ENCODE measurements at places on chromosomes 2 and 18.

DNA sequence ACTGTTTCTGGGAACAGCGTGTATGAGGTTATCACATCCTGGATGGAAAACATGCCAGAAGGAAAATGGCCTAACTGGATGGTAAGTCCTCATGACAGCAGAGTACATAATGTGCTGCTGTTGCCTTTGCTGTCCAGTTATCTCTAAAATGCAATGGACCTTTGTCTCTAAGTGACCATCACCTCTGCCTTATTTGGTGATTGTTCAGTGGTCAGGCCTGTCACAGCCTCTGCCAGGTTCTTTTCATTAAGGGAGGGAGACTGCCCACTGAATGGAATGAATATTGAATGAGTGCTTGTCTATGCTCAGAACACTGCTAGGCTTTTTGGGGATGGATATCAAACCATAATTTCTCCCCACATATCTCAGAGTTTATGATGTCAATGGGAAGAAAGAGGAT, 29.0 kb downstream of the SLC3A1 start:
- no peaks in the 10 kb centered on the region for H3K27me3 ChIP-seq
- no peaks in the 10 kb centered on the region for H3K4me1 ChIP-seq
- H3K4me3 ChIP-seq: no peak overlapping the region
- H3K27ac ChIP-seq: no peak overlapping the region
- DNase-seq: no peak
- H3K36me3 ChIP-seq: no peaks in the 10 kb centered on the region

- H3K27me3 ChIP-seq: no peaks in the 10 kb centered on the region
- H3K27ac ChIP-seq: no peak overlapping the region
- H3K4me3 ChIP-seq: no peak overlapping the region
- no peaks in the 10 kb centered on the region for H3K4me1 ChIP-seq
Observed at GRCh38 chr2:8324901-8325300, 357.0 kb upstream of the ID2 start.

GRCh38 chr2:167592441-167592840, 655.0 kb downstream of the STK39 start:
- no peaks in the 10 kb centered on the region for H3K27me3 ChIP-seq
- no peaks in the 10 kb centered on the region for H3K36me3 ChIP-seq
- DNase-seq: no peak
- H3K27ac ChIP-seq: no peak overlapping the region

GRCh38 chr2:88698498-88699233, 7.2 kb downstream of the RPIA start:
- no peaks in the 10 kb centered on the region for H3K36me3 ChIP-seq
- no peak overlapping the region for H3K4me3 ChIP-seq
- H3K27ac ChIP-seq: no peak overlapping the region
- H3K27me3 ChIP-seq: no peaks in the 10 kb centered on the region
- H3K4me1 ChIP-seq: no peaks in the 10 kb centered on the region
- no peak for DNase-seq

GRCh38 chr2:240797914-240798313, 22.1 kb downstream of the KIF1A start:
- no peaks in the 10 kb centered on the region for H3K27me3 ChIP-seq
- no peak overlapping the region for H3K27ac ChIP-seq
- H3K36me3 ChIP-seq: no peaks in the 10 kb centered on the region
- peaks cover 8% of the 10 kb centered on the region for H3K4me1 ChIP-seq

GRCh38 chr18:79797518-79798345, at the start of gene KCNG2:
TSS of gene KCNG2 (plus strand) at chr18:79797938. CDS start at chr18:79863668, 65,730 bp downstream.
- H3K27me3 ChIP-seq: no peaks in the 10 kb centered on the region
- no peak for DNase-seq
- peak within 1 kb of the TSS; percentile 58 for H3K4me3 ChIP-seq
- peaks cover 3% of the 10 kb centered on the region for H3K4me1 ChIP-seq

DNA sequence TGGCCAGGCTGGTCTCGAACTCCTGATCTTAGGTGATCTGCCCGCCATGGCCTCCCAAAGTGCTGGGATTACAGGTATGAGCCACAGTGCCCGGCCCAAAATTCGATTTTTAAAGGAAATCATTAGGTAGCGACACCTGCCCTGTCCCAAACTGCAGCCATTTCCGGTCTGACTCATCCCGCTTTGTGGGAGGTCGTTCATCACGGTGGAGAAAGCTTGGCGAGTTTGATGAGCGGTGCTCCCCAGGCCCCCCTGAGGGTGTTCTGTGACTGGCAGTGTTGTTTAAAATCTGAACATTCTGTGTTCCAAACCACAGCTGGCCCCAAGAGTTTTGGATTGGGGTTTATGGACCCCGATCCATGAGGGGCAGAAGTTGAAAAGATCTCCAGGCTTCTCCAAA, 53.0 kb upstream of the GLI2 start:
- peaks cover 4% of the 10 kb centered on the region for H3K4me1 ChIP-seq
- H3K4me3 ChIP-seq: no peak overlapping the region
- no peaks in the 10 kb centered on the region for H3K36me3 ChIP-seq
- no peaks in the 10 kb centered on the region for H3K27me3 ChIP-seq

- no peak for DNase-seq
- no peaks in the 10 kb centered on the region for H3K4me1 ChIP-seq
- H3K27ac ChIP-seq: no peak overlapping the region
- no peak overlapping the region for H3K4me3 ChIP-seq
- no peaks in the 10 kb centered on the region for H3K27me3 ChIP-seq
- no peaks in the 10 kb centered on the region for H3K36me3 ChIP-seq
Observed at GRCh38 chr2:239593455-239593854, 192.6 kb upstream of the HDAC4 start.

- no peak overlapping the region for H3K4me3 ChIP-seq
- H3K27me3 ChIP-seq: no peaks in the 10 kb centered on the region
- peaks cover 20% of the 10 kb centered on the region for H3K4me1 ChIP-seq
- H3K27ac ChIP-seq: no peak overlapping the region
- no peaks in the 10 kb centered on the region for H3K36me3 ChIP-seq
Observed at GRCh38 chr2:159939946-159940345, 122.5 kb downstream of the PLA2R1 start.

GRCh38 chr2:84194949-84195644, 264.0 kb downstream of the SUCLG1 start:
- peak; percentile 87 for DNase-seq
- peak overlapping the region; percentile 41 for H3K27ac ChIP-seq
- H3K36me3 ChIP-seq: no peaks in the 10 kb centered on the region

GRCh38 chr2:8216397-8216796, 465.5 kb upstream of the ID2 start:
- no peaks in the 10 kb centered on the region for H3K4me1 ChIP-seq
- H3K27me3 ChIP-seq: no peaks in the 10 kb centered on the region
- no peaks in the 10 kb centered on the region for H3K36me3 ChIP-seq
- H3K4me3 ChIP-seq: no peak overlapping the region

DNA sequence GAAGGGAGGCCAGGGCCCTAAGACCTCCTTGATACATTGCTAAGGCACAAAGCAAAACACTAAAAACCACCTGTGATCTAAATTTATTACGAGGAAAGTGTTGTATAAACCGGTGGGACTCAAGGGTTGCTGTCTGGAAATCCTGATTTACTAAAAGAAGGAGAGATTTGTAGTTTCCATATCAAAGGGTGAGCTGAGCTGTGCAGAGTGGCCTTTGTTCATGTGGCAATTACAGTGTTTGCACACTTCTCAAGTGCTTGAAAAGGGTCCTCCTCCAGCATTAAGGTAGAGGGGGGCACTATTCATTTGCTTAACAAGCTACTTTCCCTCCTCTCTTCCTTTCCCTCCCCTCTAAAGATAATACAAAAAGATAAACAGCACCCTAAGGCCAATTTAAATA, 30.5 kb upstream of the ITGA4 start:
- DNase-seq: no peak
- H3K27me3 ChIP-seq: no peaks in the 10 kb centered on the region
- H3K4me3 ChIP-seq: no peak overlapping the region
- H3K4me1 ChIP-seq: no peaks in the 10 kb centered on the region

DNA sequence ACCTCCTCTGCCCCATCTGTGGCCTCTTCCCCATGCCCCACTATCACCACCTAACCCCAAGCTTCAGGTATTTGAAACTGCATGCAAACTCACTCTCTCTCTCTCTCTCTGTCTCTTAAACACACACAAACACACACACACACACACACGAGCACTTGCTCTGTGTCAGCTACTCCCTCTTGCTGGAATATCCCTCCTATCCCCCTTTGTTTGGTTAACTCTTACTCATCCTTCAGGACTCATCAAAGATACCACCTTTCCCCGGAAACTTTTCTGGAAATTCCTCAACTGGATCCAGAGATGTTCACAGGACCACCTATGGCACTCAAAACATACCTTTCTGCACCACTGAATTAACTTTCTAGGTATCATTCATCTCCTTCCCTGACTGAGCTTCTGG, 222.8 kb upstream of the TMEM200C start:
- H3K27ac ChIP-seq: no peak overlapping the region
- DNase-seq: no peak
- no peaks in the 10 kb centered on the region for H3K27me3 ChIP-seq
- no peaks in the 10 kb centered on the region for H3K36me3 ChIP-seq
- no peak overlapping the region for H3K4me3 ChIP-seq
- H3K4me1 ChIP-seq: peaks cover 3% of the 10 kb centered on the region

GRCh38 chr2:212330263-212330662, 208.3 kb downstream of the ERBB4 start:
- no peak overlapping the region for H3K27ac ChIP-seq
- DNase-seq: peak; percentile 53
- no peaks in the 10 kb centered on the region for H3K4me1 ChIP-seq
- no peaks in the 10 kb centered on the region for H3K36me3 ChIP-seq

DNA sequence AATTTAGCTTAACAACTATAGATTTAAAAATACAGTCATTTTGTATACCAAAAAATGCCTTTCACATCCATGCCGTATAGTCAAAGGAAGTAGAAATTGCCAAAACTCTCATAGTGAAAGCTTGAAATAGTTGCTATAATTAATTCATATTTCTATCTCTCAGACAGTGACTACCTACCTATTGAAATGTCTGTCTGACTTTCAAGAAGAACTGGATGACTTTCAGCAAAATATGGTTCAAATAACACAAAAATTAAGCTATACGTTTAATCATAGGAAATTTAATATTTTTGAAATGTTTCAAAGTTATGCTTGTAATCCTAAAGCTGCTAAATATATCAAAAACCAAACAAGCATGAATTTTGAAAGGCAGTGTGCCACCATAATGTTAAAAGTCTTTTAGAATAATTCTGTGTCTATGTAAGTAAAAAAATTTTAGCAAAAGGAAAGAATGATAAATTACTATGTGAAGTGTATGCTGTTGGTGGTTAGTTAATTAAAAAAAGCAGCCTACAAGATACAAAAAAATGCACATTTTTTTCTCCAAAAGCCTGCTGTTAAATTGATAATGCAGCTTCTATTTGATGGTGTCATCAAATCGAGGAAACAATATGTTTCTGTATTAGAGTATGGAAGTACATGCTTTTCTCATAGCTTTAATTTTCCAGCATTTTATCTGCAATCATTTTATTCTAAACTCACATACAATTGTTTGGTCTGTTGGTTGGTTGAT, 57.7 kb upstream of the ST6GAL2 start:
- H3K4me1 ChIP-seq: no peaks in the 10 kb centered on the region
- DNase-seq: no peak
- no peak overlapping the region for H3K4me3 ChIP-seq
- no peaks in the 10 kb centered on the region for H3K27me3 ChIP-seq

GRCh38 chr2:20411361-20411894, 35.4 kb upstream of the RHOB start:
- peak; percentile 90 for DNase-seq
- H3K27ac ChIP-seq: no peak overlapping the region
- H3K36me3 ChIP-seq: no peaks in the 10 kb centered on the region
- no peak overlapping the region for H3K4me3 ChIP-seq

DNA sequence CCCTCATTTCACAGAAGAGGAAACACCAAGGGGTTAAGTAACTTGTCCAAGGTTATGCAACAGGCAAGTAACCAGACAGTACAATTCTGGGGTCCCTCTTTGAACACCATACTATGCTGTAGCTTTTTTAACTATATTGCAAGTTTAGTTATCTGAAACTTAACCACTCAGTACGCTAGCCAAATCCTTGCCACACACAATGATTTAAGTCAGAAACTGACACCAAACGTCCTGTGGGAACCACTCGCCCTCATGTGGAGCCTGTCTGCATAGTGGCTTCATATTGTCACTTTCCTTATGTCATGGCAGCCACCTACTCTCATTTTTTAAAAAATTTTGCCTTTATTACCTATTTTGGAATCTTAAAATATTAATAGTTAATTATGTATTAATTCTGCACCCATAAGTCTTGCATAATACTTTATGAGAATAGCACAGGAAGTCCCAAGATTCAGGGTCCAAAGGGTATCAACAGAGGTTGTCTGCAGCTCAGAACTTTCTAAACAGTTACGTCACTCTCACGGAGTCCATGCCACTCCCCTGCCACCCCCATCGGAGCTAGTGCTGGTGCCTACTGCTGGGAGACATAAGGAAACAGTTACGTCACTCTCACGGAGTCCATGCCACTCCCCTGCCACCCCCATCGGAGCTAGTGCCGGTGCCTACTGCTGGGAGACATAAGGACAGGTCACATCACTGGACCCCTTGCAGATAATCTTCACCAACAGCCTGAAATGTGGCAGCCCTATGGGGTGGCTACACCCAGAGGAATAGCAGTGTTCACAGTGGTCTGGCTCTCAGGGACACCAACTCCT, 99.0 kb downstream of the L3MBTL4 start:
- no peak overlapping the region for H3K4me3 ChIP-seq
- H3K4me1 ChIP-seq: no peaks in the 10 kb centered on the region
- no peaks in the 10 kb centered on the region for H3K27me3 ChIP-seq

GRCh38 chr2:58708565-58708964, 467.4 kb upstream of the FANCL start:
- no peak overlapping the region for H3K4me3 ChIP-seq
- DNase-seq: no peak
- no peaks in the 10 kb centered on the region for H3K27me3 ChIP-seq
- no peaks in the 10 kb centered on the region for H3K4me1 ChIP-seq
- H3K36me3 ChIP-seq: no peaks in the 10 kb centered on the region

DNA sequence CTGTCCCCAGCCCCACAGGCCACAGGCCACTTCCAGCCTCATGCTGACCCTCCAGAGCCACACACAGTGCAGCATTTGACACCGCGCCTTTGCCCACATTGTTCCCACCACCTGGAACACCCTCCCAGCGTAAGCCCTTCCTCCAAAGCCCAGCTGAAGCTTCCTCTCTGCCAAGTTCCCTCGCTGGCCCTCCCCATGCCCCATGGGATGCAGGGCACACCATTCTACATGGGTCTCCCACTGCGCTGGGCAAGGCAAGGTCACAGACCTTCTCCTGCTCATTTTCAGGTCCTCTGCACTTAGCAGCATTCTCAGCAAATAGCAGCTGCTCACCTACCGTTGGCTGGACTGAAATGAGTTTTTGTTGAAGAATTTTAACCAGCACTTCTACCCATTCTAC, 455.5 kb downstream of the EIPR1 start:
- DNase-seq: no peak
- H3K4me3 ChIP-seq: no peak overlapping the region
- no peaks in the 10 kb centered on the region for H3K4me1 ChIP-seq
- no peak overlapping the region for H3K27ac ChIP-seq
- H3K27me3 ChIP-seq: no peaks in the 10 kb centered on the region
